ENCODE measurements at places on chromosomes 12 and 14. TPM values are rescaled to one million over a fixed set of nuclear protein-coding genes. Genes with fewer than 3 reads are reported as not detected.

GRCh38 chr12:100656141-100656540 lies 82.7 kb downstream of the GAS2L3 start:
- peak overlapping the region; percentile 3 for H3K27ac ChIP-seq
- no peak overlapping the region for H3K4me3 ChIP-seq
- no peak for DNase-seq
- H3K27me3 ChIP-seq = peaks cover 4% of the 10 kb centered on the region
- no peaks in the 10 kb centered on the region for H3K36me3 ChIP-seq

The HOXC6 gene
- 0.32 TPM for total RNA-seq

The HVCN1 gene
- 0.71 TPM for total RNA-seq

- no peak overlapping the region for H3K4me3 ChIP-seq
- peaks cover 7% of the 10 kb centered on the region for H3K4me1 ChIP-seq
- no peaks in the 10 kb centered on the region for H3K36me3 ChIP-seq
- no peak for DNase-seq
- peaks cover 7% of the 10 kb centered on the region for H3K27me3 ChIP-seq
Observed at GRCh38 chr12:49646871-49647654, 23.7 kb downstream of the PRPF40B start.

- no peaks in the 10 kb centered on the region for H3K27me3 ChIP-seq
- H3K27ac ChIP-seq = no peak overlapping the region
- H3K36me3 ChIP-seq = peaks cover 10% of the 10 kb centered on the region
- H3K4me1 ChIP-seq = no peaks in the 10 kb centered on the region
- DNase-seq = no peak
Observed at GRCh38 chr14:53249059-53249458, 95.9 kb upstream of the DDHD1 start.

The ALG10B gene
- 6.3 TPM for total RNA-seq

The EVL gene
- 381 TPM for total RNA-seq

DNA sequence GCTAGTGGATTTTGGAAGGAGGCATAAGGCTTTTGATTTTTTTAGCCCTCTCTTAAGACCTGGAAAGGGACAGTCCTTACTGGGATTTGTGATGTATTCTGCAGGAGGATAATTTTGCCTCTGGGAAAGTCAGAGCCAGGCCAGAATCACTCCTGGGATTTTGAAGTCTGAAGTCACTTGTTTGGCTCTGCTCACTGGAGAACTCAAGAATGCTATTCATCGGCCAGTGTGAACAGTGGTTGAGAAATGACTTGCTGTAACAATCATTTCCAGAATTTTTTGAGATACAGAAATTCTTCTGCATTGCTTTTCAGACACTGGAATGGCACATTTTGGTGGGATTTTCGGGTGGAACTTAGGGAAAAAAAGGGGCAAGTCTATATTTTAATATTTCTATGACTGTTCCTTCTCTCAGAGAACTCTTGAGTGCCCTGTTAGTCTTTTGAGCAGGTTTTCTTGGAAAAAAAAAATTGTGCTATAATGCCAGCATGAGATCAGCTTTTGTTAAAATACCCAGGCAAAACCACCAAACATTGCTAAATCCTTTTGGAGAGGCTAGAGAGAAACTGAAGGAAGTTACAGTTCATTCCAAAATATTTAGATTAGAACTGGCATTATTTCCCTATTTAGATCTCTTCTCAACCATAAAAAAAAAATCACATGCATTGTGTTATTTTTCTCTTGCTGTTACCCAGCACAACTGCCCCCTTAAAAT lies 26.1 kb upstream of the BHLHE41 start:
- no peak overlapping the region for H3K27ac ChIP-seq
- no peaks in the 10 kb centered on the region for H3K36me3 ChIP-seq
- no peak for DNase-seq
- no peak overlapping the region for H3K4me3 ChIP-seq
- no peaks in the 10 kb centered on the region for H3K4me1 ChIP-seq

DNA sequence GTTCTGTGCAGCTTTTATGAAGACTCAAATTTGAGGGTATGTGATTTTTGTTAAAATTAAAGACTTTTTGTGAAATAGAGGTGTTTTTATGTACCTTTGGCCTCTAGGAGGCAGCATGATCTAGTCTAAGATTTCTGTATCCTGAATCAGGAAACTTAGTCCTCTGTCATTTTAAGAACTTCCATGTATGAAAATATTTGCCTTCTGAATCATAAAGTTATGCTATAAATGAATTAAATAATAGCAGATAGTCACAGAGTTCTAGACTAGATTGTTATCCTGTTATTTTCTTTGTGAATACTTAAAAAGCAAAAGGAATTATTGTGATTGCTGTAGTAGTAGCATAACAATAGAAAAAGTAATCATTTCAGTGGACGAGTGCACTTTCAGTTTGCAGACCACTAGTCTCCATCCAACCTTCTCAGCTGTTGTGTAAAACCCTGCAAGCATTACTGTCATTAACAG lies 56.3 kb downstream of the FGD4 start:
- H3K27ac ChIP-seq = peak overlapping the region; percentile 12
- no peaks in the 10 kb centered on the region for H3K27me3 ChIP-seq
- no peak for DNase-seq
- H3K4me1 ChIP-seq = peaks cover 26% of the 10 kb centered on the region

The GALNT8 gene
- 25.3 TPM for total RNA-seq

DNA sequence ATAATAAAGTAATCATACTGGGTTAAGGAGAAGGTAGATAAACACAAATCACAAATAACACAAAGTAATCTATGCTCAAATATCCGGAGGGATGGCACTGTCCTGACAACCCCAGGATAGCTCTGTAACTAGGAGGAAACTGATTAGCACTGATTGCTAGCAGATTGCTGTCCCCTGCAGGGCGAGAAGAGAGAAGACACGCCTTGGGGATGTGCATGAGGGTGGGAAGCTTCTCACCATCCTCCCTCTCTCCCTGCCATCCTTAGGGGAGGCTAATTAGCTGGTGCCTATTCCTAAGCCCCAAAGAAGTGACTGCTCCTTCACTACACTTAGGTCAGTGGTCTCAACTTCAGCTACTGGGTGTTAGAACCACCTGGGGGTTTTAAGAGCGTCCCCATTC lies 27.0 kb upstream of the TMEM260 start:
- H3K27ac ChIP-seq = no peak overlapping the region
- no peaks in the 10 kb centered on the region for H3K36me3 ChIP-seq
- no peak for DNase-seq
- H3K27me3 ChIP-seq = peaks cover 2% of the 10 kb centered on the region
- no peak overlapping the region for H3K4me3 ChIP-seq
- H3K4me1 ChIP-seq = no peaks in the 10 kb centered on the region

DNA sequence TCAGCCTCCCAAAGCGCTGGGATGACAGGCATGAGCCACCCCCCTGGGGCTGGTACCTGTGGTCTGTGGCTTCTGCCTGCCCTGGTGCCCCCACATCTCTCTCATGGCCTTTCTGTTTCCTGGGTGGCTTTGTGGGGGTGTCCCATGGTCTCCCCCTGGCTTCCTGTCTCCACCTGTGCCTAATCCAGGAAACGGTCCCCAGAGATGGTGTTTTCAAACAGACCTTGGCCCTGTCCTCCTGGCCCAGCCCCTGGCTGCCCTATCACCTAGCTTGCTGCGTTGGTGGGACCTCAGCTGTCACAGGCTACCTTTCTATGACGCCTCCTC lies 18.1 kb downstream of the MEG3 start:
- no peaks in the 10 kb centered on the region for H3K36me3 ChIP-seq
- DNase-seq = no peak
- peaks cover 4% of the 10 kb centered on the region for H3K27me3 ChIP-seq
- no peak overlapping the region for H3K4me3 ChIP-seq
- peaks cover 27% of the 10 kb centered on the region for H3K4me1 ChIP-seq
- no peak overlapping the region for H3K27ac ChIP-seq

All from glutamatergic neuron (in vitro differentiated cells).